MCF 10A (cell line): ENCODE measurements at places on chromosomes 3 and 15.

GRCh38 chr3:32226875-32227500 lies 11.5 kb upstream of the CMTM8 start:
- DNase-seq: peak; percentile 59

- DNase-seq: no peak
Observed at GRCh38 chr15:39931615-39932014, 2.3 kb upstream of the EIF2AK4 start.

- DNase-seq: no peak
Observed at GRCh38 chr3:185931777-185932612, 5.8 kb downstream of the TRA2B start.

DNA sequence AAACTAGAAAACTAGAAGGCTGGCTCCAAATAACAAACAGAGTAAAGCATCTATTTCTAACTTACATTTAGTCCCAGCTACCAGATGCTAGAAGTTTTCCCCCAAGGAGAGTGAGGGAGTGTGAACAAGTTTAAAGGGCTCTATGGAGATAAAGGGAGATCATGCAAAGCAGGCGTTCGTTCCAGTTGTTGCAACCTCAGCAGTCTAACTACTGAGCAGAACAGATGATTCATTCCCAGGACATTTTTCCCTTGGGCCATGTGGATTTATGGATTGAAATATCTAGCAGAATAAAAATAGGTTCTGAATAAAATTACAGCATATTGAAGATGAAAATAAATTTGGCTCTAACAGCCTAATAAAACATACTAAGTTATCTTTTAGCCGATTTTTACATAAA lies 154.8 kb upstream of the TTC14 start:
- DNase-seq: peak; percentile 63

GRCh38 chr3:152039887-152040286 lies 166.4 kb downstream of the SUCNR1 start:
- no peak for DNase-seq

DNA sequence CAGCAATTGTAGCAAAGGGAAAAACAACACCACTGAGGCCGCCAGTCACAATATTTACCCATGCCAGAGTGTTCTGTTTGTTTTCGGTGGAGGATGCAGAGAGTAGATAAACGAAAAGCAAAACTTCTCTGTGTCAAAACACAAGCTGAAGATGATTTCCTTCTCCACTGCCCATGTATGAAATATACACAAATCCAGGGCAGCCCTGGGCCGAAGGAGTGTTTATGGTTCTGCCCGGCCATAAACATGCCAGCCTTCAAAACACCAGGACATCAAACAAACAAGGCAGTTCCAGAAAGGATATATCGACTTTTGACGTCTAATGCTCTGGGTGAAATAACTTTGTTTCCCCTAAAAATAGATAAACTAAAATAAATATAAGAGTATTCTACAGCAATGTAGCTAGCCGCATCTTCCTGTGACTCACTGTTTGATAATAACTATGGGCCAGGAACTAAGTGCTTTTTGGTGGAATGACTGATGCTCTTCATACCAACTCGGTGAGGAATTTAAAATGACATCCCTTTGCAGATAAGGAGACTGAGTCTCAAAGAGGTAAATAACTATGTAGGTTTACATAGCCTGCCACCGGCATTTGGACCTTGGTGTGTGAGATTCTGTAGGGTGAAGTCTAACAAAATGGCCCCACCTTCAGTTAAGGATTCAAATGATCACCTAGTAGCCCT lies 82.8 kb downstream of the MAGI1 start:
- peak; percentile 14 for DNase-seq

GRCh38 chr15:72155003-72155621 lies 36.9 kb downstream of the SENP8 start:
- peak; percentile 91 for DNase-seq

- DNase-seq: no peak
Observed at GRCh38 chr15:28128031-28128430, 28.9 kb upstream of the OCA2 start.

GRCh38 chr3:46932455-46933225 lies 43.9 kb downstream of the CCDC12 start:
- no peak for DNase-seq

DNA sequence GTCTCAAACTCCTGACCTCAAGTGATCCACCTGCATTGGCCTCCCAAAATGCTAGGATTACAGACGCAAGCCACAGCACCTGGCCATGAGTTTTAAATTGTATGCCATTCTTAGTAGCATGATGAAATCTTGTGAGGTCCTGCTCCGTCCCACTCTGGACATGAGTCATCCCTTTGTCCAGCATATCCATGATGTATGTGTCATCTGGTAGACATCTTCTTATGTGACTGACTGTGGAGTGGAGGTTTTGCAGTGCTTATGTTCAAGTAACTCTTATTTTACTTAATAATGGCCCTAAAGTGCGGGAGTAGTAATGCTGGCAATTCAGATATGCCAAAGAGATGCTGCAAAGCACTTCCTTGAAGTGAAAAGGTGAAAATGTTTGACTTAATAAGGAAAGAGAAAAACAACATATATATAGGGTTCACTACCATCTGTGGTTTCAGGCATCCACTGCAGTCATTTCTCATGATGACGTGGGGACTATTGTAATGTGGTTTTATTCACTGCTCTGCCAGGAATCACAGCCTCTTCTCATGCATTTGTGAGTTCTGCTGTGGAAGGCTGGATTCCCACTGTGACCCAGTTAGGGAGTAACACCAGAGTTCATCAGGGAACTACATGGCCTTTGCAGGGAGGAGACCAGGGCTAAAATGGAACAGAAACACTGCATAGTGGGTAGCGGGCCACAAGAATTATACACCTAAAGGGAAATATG lies 204.6 kb upstream of the STRIT1 start:
- peak; percentile 87 for DNase-seq

DNA sequence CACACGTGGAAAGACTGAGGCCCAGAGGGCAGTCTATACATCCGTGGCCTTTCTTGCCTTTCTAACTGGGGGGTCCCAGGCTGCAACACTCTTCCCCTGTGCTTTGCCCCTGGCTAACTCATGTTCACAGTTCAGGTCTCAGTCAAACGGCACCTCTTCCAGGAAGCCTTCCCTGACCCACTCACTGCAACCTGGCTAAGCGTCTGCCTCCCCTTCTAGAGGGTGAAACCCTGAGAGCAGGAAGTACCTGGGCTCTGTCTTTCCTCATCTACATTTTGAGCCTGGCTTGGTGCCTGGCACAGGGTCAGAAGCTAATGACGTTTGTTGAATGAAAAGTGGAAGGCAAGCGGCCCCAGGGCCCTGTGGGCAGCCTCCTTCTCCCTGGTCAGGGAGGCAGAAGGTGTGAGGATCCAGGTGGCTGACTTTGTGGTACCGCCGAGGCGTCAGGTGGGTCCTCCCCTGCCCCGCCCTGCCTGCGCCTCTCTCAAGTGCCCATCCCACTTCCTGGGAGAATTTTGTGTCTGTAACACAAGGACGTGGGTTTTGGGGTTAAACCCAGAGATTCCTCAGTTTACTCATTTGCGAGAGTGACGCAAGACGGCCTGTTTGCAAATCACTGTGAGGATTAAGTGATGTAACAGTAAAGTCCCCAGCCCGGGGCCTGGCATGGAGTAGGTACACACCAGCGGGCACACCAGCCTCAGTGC lies 32.1 kb downstream of the DNASE1L3 start:
- peak; percentile 58 for DNase-seq

DNA sequence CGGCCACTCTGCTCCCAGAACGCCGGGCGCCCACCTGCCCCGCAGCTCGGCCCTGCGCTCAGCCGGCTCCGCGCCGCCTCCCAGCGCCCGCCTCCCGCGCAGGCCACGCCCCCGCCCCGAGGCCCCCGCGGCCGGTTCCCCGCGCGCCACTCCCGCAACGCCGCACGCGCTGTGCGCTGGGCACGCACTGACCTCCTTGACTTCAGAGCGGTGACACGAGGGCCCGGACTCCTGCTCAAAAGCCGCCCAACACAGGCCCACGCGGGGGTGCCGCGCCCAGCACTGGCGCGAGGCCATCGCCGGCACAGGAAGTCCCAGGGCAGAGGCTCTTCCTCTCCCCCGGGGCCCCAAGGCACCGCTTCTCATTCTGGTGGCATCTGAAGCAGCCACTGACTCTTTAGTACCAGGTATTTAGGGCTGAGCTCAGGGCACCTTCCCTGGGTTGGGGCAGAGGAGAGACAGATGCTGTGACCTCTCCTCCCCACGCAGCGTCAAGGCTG lies 12.4 kb downstream of the TNK2 start:
- peak; percentile 43 for DNase-seq

DNA sequence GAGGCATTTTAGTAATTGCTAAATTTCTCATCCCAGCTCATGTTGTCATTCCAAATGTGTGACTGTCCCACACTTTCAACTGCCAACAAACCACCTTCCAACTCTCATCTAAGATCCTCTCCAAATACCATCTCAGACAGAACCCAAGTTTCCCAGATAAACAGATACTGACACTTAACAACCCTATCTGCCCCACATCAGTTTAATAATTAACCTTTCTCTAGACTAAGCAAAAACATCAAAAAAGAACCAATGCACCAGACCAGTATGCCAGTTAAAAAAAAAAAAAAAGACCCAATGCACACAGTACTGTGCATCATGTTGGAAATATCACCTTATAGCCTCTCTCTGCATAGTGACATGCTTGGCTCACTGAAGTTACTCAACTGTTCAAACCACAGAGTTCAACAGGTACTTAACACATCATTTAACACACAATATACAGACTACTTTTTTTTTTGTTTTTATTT lies 5.5 kb downstream of the SFMBT1 start:
- DNase-seq: peak; percentile 37

GRCh38 chr3:31978553-31978952 lies 2.5 kb downstream of the OSBPL10 start:
- no peak for DNase-seq

- DNase-seq: peak; percentile 22
Observed at GRCh38 chr15:79035111-79035601, 55.4 kb downstream of the RASGRF1 start.

DNA sequence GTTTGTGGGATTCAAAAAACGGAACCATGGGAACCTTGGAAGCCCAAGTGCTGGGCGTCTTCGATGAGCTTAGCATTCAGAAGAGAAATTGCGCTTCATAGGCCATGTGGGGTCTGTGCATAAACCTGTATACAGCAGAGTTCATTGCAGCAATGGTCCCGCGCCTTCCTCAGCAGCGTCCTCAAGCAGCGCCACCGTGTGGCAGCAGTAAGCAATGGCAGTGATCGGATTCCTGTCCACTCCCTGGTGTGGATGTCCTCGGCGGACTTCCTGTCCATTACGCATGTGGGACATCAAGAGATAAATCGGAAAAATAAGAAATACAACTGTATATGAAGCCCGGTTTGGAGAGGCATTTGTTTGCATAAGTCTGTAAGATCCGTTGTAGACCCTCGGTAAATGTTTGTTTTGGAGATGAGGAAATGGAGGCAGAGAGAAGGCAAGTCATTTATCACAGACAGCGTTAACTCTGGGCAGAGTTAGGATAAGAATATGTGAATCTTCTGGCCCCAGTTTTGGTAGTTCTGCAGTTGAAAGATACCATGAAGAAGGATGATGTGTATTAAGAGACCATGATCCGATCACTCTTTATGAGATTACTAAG lies 57.7 kb downstream of the CNTN4 start:
- peak; percentile 22 for DNase-seq

DNA sequence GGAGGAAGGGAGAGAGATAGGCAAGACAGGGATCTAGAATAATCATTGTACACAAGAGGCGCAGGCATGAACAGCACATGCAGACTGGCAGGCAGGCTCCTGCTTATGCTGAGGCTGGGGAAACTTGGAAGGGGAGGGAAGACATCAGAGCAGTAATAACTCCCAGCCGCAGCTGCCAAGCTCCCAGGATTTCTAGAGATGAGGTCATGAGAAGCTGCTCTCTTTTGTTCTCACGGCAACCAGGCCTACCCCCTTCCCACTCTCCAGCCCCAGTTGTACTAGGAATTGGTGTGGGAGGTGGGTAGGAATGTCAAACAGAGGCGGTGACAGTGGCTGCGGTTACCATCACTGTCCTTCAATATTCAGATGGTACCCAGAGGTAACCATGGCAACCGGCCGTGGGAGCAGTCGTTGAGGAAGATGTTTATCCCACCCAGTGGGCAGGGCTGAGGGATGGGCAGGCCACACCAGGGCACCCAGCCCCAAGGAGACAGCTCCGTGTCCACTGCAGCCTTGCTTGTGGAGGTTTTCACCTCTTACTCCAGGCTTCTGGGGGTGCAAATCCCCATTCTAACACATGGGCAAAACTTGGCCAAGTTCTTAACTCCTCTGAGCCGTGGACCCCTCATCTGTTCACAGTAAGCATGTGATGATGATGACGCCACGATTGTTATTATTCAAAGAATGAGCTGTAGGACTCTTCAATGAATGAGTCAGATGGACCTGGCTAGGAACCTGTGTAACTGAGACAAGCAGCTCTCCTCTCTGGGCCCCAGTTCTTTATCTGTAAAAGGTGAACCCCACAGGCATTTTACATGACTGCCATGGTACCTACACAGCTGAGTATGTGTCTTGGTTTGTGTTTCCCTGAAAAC lies 360.8 kb upstream of the PROK2 start:
- no peak for DNase-seq

DNA sequence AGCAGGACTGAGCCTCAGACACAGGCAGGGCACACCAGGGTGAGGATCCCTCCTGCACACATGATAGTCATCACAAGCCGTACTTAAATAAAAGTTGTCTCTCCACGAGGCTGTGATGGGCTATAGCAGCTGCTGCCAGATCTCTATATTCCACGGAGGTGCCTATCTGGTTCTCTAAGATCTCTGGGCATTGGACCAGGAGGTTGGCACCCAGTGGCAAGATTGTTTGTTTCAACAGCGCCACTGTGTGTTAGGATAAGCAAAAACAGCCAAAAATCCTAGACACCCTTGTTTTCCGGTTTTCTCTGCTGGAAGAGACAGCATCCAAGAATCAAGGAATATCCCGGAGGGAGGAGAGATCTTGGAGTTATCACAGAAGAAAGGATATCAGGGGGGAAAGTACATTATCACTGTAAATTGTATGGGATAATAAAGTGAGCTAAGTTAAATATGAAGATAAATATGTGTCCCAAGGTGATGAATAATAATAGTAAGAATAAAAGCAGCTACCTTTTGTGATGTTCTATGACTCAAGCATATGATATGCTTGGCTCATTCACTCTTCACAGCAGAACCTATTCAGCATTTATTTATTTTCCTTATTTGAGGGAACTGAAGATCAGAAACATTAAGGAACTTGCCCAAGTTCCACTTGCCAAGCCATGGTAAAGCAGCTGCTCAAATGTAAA lies 90.6 kb upstream of the AKAP13 start:
- DNase-seq: peak; percentile 84

- no peak for DNase-seq
Observed at GRCh38 chr3:160038862-160039562, 50.4 kb downstream of the IL12A start.

GRCh38 chr15:69486481-69487110 lies 34.0 kb downstream of the RPLP1 start:
- DNase-seq: no peak

GRCh38 chr3:155208183-155208800 lies 85.2 kb downstream of the STRIT1 start:
- DNase-seq: no peak

DNA sequence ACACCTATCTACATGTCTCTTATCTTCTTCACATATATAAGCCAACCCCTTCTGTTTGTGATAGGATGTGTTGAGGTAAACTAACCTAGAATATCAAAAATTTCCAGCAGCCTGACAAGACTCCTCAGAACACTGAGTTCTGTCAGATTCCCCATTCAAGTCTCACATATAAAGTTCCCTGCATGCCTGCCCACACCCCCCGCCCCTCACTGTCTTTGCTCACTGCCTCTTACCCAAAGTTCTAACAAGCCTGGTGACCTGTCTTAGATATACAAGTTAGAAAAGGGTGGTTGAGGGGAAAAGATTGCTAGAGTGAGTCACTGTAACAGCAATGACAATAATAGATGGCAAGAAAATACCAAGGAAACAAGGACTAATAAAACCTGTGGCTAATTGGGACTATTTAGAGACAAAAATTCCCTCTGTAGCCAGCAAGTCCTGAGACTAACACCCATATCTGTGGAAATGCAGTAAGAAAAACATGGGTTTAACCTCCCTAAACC lies 40.1 kb downstream of the FBXO22 start:
- DNase-seq: no peak
